SK-N-MC (cell line): ENCODE measurements at places on chromosomes 2 and 18.

- DNase-seq: no peak
Measured at GRCh38 chr2:152548111-152548875, 169.0 kb downstream of the PRPF40A start.

DNA sequence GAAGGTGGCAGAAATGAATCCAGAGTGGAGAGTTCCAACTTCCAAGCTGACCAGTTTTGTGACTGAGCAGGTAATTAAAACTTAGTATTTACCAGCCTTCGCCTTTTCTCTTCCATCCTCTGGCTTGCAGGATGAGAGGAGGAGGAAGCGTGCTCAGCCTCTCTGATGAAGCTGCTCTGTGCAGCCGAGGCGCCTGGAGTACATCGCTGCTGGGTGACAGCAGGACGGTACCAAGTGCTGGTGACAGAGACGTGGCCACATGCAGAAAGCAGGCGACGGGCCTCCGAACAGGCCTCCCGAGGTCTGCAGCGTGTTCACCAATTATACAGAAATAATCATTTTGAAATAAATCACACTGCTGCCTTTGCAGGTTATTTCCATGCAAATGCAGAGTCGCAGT, 95.0 kb downstream of the MBP start:
- no peak for DNase-seq

DNA sequence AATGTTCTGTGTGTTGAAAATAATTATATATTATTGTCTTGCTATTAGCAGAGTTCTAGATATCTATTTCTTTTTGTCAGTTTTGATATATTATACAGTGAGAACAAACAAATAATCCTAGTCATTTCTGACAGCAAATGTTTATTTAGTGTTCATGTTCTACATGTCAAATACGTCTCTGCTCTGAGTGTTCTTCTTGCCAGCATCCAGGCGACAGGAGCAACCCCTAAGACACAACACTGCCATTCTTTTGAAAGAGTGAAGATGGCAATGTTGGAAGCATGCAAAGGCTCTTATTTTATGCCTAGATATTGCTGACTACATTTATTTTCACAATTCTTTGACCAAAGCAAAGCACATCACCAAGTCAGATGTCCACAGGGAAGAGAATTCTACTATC, 1556.6 kb upstream of the TMEFF2 start:
- DNase-seq: no peak

DNA sequence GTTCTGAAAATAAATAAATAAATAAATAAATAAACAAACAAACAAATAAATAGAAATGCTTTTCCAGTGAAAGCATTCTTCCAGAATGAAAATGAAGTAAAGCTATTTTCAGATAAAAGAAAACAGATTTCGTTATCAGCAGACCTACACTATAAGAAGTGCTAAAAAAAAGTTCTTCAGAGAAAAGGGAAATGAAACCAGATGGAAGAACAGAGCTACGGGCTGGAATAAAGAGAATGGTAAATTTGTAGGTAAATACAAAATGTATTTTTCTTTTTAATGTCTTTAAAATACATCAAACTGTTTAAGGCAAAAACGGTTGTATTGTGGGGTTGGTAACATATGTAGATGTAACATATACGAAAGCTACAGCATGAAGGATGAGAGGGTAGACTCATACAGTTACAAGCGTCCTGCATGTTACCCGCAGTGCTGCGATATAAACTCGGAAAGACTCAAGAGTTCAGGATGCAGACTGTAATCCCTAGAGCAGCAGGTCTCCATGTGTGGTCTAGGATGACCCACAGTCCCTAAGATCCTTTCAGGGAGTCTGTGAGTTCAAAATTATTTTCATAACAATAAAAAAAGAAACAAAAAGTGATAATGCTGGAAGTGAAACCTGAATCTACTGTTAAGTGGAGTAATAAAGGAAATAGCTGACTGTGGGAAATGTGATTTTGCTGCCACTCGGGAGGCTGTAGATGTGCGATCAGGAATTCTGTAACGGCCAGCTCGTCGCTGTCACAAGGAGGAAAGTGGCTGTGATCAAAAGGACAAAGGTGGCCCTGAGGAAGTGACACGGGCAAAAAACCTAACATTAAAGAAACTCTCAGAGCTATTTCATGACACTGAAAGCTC, 5.3 kb upstream of the RAB12 start:
- DNase-seq: no peak

DNA sequence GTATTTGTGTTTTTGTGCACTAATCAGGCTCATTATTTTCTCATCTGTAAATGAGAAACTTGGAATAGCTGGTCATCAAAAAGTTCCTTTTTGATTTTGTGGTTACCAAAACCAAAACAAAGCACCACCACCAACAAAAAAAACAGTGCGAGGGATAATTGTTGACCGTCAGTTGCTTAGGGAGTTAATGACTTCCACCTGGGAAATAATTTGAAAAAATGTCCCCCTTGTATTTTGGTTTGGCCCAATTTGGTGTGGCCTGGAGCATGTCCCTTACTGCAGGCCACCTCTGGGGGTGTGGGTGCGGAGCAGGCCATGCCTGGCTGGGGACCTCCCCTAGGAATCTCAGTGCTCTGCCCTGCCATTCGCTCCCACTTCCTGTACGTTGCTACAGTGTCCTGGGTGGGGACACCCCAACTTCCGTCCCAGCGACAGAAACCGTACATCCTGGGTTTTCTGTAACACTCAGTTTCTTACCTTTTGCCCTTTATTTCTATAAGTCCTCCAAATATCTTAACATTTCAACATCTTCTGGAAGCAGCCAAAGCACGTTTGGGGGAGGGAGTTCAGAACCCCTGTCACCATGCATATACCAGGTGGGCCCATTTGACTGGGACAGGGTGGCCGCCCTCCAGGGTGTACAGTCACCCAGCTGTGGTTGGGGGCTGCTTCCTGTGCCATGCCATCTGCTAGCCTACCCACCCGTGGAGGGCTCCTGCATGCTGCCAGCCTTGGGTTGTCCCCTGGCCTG, 31.3 kb downstream of the NCK2 start:
- DNase-seq: no peak

DNA sequence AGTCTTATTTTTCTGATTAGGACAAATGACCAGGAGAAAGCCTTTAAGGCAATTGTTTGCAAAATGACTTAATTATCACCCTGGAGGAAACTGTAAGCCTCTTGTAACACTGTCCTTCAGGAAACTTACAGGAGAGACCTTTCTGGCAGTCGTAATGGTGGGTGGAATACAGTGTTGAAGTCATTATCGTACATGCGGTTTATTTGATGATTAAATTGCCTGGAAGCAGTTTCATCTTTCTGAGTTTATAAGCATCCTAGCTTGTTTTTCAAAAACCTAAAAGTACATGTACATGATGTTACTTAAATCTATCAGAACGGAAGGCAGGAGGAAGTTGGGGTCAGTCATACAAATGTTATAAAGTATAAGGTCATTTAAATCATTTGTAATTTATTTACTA, 86.2 kb upstream of the RAB27B start:
- no peak for DNase-seq

GRCh38 chr18:50630895-50631294, 71.0 kb downstream of the MAPK4 start:
- no peak for DNase-seq

- no peak for DNase-seq
Measured at GRCh38 chr2:43191947-43192516, 34.4 kb downstream of the ZFP36L2 start.

- DNase-seq: peak; percentile 70
Measured at GRCh38 chr2:138948070-138948539, 167.9 kb upstream of the NXPH2 start.

DNA sequence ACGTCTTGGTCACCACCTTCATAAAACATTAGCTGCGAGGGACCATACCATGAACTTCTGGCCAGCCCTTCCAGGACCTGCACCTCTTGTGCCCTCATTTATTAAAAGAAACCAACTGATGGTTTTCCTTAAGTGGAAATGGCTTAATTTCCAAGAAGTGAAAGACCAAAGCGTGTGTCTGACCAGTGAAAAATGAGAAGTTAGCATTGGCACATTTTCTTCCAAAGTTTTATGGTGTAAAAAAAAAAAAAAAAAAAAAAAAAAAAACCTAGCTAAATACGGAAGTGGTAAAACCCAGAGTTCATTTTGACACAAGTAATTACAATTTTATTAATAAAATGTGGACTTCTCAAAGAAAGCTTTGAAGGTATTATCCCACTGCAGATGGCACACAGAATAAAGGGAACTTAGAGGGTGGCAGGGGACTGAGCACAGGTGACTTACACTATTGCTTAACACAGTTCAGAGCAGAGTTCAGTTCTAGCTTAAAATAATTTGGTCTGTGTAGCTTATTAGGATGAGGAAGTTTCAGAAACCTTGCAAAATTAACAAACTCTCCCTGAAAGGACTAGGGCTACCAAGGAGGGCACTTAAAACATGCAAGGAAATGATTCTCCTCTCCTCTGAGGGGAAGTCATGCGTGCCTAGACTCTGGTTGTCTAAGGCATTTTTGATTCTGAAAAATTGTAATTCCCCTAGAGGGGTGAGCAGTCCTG, 42.2 kb upstream of the EPG5 start:
- DNase-seq: no peak

DNA sequence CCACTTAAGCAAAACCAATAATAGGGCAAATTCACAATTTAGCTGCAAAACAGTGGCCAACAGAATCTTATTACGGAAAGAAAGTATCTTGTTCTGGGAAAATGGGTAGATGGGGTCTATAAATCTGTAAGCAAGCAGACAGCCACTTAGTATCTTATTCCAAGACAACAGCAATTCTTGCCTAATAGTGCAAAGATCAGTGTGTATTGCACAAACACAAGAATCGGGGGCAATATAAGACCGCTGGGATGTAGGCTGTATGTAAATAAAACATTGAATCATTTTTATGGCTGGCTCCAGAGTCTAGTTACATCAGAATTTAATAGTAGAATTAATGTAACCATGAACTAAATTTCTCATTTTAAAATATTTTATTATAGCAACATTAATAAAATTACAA, 85.6 kb downstream of the FBXO15 start:
- no peak for DNase-seq

GRCh38 chr2:199392363-199392762, 65.4 kb downstream of the SATB2 start:
- no peak for DNase-seq
